ENCODE measurements at places on chromosomes 5 and 9. TPM values are rescaled to one million over a fixed set of nuclear protein-coding genes. Genes with fewer than 3 reads are reported as not detected.

The ADRB2 gene
- 0.67 TPM for total RNA-seq

The ADAMTS12 gene
- 6.6 TPM for total RNA-seq

The ZNF879 gene
- 0.65 TPM for total RNA-seq

The FBLL1 gene
- total RNA-seq = 0.19 TPM

The GDNF gene
- not detected for total RNA-seq

The CYSRT1 gene
- total RNA-seq = 3.6 TPM

The F2RL2 gene
- 3.7 TPM for total RNA-seq

The CD72 gene
- total RNA-seq = 0.13 TPM

The PKD2L2 gene
- not detected for total RNA-seq

All from A549 treated with GW870086 at 1 μM for 4 hours (cell line).